ENCODE measurements at places on chromosomes 5 and 9.

DNA sequence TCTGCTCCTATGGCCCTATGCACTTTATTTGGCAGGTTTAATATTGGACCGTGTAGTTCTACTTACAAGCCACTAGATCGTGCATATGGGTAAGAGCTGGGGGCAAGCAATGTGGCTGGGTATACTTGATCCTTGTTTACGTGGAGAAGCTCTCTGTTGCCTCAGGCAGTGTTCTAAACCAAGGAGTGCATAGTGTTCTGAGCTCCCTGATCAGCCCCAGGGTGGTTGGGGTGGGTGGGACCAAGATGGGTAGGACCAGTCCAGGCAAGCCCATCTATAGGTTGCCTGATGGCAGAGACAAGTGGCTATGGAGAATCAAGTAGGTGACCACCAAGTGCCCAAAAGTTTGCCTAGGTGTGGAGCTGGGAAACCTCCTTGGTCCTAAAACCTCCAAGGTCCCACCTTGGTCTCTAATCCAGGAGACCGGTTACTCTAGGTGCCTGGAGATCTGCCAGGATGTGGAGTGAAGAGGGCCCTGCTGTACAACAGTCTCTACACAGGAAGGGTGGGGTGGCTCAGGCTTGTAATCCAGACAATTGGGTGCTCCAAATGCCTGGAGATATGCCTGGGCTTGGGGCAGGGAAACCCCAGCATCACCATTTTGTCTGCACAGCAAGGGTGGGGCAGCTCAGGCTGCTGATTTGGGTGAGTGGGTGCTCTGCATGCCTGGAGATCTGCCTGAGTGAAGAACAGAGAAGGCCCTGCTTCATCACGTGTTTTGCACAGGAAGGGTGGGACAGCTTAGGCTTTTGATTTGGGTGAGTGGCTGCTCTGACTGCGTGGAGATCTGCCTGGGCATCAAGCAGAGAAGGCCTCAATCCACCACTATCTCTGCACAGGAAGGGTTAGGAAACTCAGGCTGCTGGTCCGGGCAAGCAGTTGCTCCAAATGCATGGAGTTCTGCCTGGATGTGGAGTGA lies 659.8 kb downstream of the TLE4 start:
- no peak for DNase-seq

DNA sequence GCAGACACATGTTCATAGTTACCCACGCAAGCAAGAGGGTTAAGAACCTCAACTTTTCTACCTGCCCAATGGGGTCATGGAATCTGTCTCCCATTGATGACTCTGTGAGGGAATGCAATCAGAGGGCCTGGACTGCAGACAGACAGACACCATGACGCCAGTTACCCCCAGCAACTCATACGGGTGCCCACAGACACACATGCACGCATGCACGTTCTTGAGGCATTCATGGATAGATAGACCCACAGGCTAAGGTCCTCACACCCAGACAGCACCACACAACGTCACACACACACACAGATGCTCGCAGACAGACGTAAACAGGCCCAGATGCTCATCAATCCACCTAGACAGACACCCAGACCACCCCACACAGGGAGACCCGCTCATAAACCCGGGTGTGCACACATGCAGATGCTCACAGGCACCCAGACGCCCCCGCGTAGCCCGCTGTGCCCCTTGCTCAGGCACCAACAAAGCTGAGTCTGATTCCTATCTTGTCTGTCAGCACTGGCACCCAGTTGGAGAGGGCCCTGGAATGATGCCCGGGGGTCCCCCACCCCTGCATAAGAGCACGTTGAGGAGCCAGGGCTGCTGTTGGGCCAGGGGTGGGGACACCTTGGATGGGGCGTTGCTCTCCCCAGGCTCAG lies 23.6 kb downstream of the LHX2 start:
- no peak for DNase-seq

DNA sequence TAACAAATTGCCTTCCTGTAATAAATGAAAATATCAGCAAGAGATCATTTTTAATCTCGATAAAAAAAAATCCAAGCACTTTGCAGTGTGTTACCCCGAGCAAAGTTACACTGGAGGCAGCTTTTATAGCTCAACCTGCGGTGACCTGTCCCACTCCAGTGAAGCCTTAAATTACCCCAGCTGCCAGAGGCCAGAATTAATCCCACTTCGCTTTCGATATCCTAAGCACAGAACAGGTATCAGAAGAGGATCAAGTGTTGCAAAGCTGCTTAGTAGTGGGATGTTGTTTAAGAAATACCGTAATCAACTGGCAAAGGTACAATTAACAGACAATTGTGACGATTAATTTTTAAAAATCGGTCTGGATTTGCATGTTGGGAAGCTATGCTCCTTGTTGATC lies 314.0 kb downstream of the AGTPBP1 start:
- DNase-seq, result no peak

GRCh38 chr5:57772512-57772911 lies 289.9 kb upstream of the ACTBL2 start:
- DNase-seq, result no peak

- no peak for DNase-seq
Observed at GRCh38 chr5:139459451-139459934, 3.0 kb downstream of the ECSCR start.
